ENCODE measurements at places on chromosomes 7 and 10.
A peak's percentile ranks its signal among the peaks of the same experiment; 100 is the strongest.

DNA sequence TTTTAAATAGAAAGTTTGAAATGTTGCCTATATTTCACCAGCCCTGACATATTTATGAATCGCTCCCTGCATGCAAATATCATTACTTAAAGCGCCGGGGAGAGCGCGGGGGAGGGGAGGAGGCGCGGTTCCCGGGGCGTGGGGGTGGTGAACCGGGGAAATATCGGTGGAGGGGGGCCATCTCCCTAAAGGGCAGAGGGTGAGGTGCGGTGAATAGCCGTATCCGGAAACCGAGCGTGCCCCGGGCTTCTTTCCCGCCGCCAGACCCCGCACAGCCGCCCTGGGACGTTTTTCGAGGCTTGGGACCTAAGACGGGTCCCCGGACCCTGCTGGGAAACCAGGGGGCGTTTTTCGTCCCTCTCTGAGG lies 6.9 kb upstream of the ZNF503 start:
- DNase-seq, result no peak

DNA sequence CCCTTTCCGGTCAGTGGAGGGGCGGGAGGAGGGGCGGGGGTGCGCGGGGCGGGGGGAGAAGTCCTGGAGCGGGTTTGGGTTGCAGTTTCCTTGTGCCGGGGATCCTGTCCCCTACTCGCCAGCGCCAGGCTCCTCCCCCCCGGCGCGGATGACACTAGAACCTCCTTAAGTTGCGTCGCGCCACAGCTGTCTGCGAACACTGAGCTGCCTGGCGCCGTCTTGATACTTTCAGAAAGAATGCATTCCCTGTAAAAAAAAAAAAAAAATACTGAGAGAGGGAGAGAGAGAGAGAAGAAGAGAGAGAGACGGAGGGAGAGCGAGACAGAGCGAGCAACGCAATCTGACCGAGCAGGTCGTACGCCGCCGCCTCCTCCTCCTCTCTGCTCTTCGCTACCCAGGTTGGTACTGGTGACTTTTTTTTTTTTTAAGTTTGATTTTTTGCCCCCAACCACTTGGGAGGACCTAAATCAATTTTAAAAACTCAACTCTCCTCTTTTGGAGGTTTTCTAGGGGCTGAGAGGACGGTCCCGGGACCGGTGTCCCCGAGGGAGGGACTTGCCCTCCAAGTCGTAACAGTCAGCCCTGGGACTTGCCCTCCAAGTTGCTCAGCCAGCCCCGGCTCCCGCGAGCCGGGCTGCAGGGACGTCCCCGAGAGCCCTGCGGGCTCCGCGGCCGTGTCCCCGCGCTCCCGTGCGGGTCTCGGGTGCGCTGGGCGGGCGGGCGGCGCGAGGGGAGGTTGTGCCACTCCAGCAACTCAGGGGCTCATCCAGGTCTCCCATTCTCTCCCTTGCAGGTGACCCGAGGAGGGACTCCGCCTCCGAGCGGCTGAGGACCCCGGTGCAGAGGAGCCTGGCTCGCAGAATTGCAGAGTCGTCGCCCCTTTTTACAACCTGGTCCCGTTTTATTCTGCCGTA lies at the start of gene GATA3:
GATA3 (plus strand) TSS at position 195 of the 914 bp plus-strand sequence. CDS start 968 bp downstream, outside the sequence.
- DNase-seq, result peak; percentile 40

DNA sequence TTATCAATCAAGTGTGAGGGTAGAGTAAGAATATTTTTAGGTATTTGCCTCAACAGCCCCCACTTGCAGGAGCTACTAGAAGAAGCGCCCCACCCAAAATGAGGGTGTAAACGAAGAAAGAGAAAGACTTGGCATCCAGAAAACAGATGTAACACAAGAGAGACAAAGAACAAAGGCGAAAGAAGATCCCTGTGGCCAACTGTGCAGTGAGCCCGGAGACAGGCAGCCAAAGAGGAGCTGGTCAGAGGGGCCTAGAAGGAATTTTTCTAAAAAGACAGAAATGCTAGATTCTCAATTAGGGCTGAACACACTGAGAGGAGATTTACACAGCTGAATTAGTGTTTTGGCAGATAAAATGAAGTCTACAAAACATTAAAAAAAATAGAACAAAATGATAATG lies 29.6 kb upstream of the EIF5AL1 start:
- no peak for DNase-seq

- DNase-seq, result no peak
Observed at GRCh38 chr10:132932461-132933307, 9.7 kb downstream of the CFAP46 start.

DNA sequence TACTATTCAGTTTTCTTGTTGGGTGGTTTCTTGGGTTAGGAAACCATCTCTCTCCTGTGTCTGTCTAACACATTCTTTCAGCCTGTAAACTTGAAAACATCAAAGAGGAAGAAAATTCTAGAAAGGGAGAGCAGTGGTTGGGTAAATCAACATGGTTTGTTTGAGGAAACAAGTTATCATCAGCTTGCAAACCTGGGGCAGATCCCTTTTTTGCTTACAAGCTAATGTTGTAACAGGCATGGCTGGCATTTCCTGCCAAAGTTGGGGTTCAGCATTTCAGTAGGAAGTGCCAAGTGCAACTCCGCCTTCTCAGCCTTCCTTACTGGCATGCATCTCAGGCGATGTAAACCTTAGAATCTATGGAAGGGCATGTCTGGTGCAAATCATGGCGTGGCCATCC lies 112.6 kb downstream of the EEPD1 start:
- DNase-seq, result peak; percentile 42

GRCh38 chr10:2700626-2701305 lies 366.6 kb upstream of the PFKP start:
- no peak for DNase-seq

DNA sequence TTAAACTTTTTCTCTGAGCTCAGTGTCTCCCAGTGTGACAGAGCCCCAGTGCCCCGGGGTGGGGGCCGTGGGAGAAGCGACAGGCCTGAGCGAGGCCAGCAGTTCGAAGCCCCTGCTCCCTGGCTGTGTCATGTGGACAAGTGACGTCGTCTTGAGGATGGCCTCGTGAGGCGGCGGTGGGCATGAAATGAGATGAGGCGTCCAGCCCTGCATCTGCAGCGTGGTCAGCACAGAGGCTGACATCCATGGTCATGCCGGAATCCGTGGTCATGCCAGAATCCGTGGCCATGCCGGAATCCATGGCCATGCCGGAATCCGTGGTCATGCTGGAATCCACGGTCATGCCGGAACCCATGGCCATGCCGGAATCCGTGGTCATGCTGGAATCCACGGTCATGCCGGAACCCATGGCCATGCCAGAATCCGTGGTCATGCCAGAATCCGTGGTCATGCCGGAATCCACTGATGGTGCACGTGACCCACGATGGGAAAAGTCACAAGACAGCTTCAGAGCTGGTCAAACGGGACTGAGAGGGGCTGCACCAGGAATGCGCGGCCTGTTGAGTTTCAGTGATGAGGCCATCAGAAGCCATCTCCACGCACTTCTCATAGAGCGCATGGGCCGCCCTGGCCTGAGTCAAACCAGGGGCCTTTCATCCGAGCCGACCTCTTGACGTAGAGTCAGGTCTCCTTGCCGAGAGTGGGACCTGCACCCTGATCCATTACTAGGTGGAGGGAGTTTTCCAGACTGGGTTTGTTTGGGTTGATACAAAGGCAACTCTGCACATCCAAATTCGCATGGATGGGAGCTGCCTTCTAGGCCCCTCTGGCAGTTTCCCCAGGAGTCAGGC lies 342.5 kb downstream of the PTPRN2 start:
- no peak for DNase-seq

DNA sequence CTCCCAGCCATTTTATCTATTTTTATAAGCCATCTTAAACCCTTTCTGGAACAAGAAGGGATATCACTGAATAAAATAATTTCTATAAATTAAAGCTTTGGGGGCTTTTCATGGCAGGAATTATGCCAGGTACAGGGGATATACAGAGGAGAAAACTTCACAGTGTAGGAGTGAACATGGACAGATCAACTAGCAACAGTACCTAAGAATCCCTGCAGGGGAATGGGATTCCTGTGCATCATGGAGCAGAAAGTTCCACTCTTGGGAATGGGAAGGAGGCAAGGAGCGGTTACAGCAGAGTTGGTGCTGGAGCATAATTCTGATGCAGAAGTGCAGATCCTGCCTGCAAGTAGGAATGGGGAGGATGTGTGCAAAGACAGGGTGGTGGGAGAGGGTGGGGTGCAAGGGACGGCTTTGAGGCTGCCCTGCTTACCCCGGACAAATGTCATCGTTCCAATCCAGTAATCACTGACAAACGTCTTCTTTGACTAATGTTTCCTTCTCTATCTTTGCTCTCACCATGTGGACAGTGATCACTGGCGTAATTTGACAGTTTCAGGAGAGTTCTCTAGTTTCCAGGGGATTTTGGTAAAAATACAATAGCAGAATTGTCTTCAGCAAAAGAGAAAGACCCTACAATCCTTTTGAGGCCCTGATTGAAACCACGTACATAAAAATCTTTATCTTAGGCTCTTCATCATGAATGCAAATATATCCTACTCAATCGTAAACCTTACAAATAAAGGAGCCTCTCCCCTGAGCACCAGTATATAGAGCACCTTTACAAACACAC lies 196.7 kb downstream of the HECW1 start:
- DNase-seq, result no peak

- DNase-seq, result peak; percentile 89
Observed at GRCh38 chr10:8138471-8138870, 84.0 kb downstream of the GATA3 start.

DNA sequence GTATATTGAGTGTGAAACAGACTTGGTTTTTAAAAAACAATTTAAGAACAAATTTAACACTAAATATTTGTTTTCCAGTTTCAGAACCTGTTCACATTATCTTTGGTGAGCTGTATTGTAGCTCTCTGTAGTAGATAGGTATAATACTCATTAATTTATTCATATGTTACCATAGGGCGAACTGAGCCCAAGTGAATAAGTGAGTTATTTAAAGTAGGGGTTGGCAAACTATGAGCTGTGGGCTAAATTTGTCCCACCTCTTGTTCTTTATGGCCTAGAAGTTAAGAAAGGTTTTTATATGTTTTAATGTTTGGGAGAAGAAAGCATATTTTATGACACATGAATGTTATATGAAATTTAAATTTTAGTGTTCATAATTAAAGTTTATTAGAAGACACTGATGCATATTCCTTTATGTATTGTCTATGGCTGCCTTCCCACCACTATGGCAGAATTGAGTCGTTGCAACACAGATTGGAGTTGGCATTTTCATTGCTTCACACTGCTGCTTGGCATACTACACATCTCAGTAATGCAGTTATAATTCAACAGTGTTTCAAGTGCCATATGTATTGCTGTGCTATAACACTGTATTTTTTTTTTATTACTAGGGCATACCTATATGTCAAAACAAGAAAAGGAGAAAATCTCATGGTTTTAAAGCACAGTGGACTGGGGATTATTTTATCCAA lies 146.5 kb downstream of the ADK start:
- DNase-seq, result no peak

GRCh38 chr7:53358269-53358668 lies 322.8 kb downstream of the POM121L12 start:
- no peak for DNase-seq

- no peak for DNase-seq
Observed at GRCh38 chr10:102653060-102653459, 8.8 kb downstream of the TRIM8 start.

DNA sequence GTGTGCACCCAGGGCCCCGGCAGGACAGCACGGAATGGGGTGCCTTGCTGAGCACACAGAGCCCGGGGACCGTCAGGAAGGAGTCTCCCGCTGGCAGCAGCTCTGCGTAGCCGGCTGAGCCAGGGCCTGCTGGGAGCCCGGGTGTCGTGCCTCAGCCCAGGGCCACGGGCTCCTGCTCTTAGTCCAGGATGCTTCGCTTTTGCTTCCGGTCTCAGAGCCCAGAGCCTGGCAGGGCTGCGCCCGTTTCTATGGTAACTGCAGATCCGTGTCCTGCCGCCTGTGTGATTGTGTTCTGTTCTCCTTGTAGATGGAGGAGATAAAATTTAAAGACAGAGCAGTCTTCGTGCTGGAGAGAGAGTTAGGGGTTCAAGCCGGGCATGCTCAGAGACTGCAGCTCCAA lies 53.7 kb upstream of the DPYSL4 start:
- DNase-seq, result no peak

DNA sequence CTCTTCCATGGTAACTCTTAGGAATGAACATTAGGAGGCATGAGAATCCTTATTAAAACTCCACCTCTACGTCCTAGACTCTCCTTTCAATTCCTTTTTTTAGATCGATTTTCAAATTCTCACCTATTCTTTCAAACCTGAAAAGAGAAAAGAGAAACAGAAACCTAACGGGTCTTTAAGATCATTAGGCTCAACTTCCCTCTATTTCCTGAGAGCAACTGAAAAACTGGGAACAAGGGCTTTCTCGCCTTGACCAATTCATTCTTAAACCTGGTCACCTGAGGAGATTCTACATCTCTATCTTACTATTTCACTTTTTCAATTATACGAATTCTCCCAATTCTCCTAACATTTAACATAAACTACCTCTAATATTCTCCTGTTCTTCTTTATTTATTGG lies 2.8 kb downstream of the TFEC start:
- no peak for DNase-seq

DNA sequence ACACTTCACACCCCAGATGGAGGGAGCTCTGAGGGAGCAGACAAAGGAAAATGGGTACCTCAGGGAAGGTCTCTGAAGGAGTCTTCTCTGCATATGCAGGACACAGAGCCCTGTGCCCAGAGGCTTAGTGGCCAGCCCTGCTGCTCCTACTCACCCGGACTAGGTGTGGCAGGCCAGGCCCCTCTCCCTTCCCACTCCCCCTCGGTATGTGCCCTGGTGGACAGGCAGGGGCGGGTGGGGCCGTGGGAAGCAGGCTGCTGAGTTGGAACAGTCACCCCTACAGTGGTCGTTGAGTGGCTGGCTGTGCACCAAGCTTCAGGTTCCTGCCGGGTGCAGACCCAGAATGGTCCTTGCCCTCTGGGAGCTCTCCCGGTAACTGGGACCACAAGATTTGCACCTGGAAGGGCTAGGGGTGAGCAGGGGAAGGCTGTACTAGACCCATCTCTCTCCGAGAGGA lies 68.6 kb downstream of the ZMIZ1 start:
- DNase-seq, result peak; percentile 51

- no peak for DNase-seq
Observed at GRCh38 chr7:158590181-158590530, 2.5 kb upstream of the PTPRN2 start.

GRCh38 chr7:104861729-104862390 lies 152.1 kb upstream of the KMT2E start:
- no peak for DNase-seq

DNA sequence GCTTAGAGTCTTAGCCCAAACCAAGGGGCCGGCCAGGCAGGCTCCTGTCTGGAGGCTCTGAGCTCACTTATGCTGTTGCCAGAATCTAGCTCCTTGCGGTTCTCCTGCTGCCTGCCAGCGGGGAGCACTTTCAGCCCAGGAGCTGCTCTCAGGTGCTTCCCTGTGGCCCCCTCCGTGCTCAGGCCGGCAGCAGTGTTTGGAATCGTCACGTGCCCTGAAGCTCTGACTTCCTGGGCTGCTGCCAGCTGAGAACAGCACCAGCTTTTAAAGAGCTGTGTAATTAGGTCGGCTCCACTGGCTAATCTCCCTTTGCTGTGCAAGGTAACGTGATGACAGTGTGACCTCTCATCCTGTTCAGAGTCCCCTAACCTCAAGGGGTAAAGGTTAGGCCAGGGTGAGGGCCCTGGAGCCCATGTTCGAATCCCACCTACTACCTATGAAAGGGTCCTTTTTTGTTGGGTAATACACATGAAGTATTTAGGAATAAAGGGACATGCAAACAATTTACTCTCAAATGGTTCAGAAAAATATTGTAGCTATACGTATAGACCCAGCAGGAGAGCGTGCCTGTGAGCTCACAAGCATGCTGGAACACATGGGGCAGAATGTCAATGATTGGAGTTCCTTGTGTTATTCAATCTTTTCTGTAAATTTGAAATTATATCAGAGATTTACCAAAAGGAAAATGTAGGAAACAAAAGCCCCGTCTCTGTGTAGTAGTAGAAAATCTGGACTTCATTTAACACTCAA lies 16.6 kb downstream of the ZNF862 start:
- DNase-seq, result peak; percentile 64

- DNase-seq, result no peak
Observed at GRCh38 chr7:50304911-50305582, 531 bp downstream of the IKZF1 start.

Data from A172 (cell line).